Central memory CD4-positive, alpha-beta T cell (primary cell): ENCODE measurements at places on chromosomes 4 and X.

- DNase-seq: no peak
Observed at GRCh38 chr4:11416071-11416766, 12.5 kb downstream of the HS3ST1 start.

- DNase-seq: peak; percentile 73
Observed at GRCh38 chrX:86047174-86047935, at the start of gene CHM. Gene CHM (minus strand): TSS chrX:86047558. CDS start chrX:86047532, 26 bp downstream.

DNA sequence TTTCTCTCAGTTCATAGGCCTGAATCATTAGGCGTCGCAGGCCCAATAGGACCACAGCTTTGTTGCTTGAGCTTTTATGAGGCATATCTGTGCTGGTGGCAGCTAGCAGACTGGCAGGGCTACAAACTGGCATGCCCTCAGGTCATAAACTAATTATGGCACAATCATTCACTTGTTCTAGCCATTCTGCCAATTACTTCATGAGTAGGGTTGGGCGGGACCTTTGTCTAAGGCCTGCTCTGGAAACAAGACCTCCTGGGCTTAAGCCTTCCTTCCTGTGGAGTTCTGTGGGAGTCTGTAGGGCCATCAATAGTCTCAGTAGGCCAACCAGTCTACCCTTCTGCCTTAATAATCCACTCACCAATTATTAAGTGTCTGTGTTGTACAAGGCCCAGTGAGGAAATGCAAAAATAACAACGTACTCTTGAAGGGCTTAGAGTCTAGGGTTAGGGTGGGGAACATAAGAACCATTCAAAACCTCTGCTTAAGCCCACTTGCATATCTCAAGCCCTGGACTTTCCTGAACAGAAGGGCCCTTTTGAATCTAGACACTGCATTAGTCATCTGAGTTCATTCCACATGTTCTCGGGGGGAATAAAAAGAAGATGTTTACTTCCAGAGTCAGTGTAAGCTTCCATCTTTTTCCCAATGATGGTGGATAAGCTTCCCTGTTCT lies 44.5 kb downstream of the SHROOM4 start:
- no peak for DNase-seq

DNA sequence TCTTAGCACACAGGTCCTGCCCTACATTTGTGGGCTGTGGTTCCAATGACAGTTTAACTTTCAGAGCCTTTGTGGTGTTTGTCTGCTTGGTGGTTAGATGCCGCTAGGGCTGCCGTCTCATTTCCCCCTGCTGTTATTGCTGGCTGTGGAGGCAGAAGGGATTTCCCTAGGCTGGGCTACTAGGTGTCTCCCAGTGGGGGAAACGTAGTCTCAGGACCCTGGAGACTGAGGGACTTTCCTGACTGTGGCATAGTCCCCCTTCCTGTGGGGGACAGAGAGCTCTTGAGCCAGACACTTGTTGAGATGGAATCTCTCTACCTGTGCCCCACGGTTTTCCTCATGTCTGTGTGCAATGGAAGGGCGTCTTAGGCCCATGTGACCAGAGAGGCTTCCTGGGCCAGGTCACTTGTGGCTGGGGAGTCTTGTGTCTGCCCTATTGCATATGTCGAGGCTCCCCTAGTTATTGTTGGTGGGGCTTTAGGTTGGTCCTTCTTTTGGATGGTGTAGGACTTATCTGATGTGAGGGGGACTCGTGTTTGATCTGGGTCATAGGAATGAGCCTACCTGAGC lies 68.2 kb downstream of the ARHGAP10 start:
- peak; percentile 78 for DNase-seq

- DNase-seq: no peak
Observed at GRCh38 chr4:135277068-135277979, 1075.7 kb upstream of the PABPC4L start.

- DNase-seq: no peak
Observed at GRCh38 chr4:123569541-123569940, 172.9 kb downstream of the SPRY1 start.

- no peak for DNase-seq
Observed at GRCh38 chrX:44529310-44529709, 13.3 kb downstream of the FUNDC1 start.

- DNase-seq: no peak
Observed at GRCh38 chr4:2251795-2252529, 9.9 kb downstream of the MXD4 start.

- no peak for DNase-seq
Observed at GRCh38 chr4:20253735-20254409, 2.2 kb downstream of the SLIT2 start.

- DNase-seq: no peak
Observed at GRCh38 chr4:115119804-115120352, 6.5 kb upstream of the NDST4 start.

DNA sequence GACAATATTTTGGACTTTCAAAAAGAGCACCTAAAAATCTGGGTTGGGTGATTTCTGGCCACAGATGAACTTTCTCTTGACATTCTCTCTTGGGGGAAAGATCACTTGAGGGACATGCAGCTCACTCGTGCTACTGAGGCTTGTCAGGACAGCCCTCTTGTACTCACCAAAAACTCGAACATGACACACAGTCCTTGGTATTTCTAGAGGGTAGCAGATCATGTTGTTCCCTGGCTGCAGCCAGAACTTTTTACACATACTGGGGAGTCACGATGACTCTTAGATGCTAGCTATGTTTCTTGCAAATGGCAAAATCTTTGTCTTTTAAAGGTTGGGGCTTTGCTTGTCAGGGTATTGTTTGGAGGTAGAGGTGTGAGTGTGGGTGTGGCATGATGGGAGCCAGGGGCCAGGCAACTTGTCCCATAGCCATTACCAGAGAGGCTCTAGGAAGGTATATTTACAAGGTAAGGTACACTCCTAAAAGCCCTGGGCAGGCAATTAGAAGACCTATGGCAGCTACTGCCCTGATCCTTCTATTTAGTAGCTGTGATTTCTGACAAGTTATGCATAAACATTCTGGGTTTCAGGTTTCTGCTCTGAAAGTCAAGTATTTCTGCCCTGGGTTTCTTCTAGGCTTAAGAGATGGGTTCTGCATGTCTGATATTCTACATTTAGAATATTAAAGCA lies 241.7 kb upstream of the TLL1 start:
- no peak for DNase-seq

GRCh38 chr4:13955551-13955950 lies 328.0 kb upstream of the BOD1L1 start:
- DNase-seq: no peak

GRCh38 chr4:7068883-7069282 lies 1.0 kb upstream of the GRPEL1 start:
- no peak for DNase-seq

GRCh38 chrX:134645936-134646543 lies 12.2 kb downstream of the PLAC1 start:
- DNase-seq: no peak

- no peak for DNase-seq
Observed at GRCh38 chrX:129590596-129590995, 50.5 kb downstream of the OCRL start.

DNA sequence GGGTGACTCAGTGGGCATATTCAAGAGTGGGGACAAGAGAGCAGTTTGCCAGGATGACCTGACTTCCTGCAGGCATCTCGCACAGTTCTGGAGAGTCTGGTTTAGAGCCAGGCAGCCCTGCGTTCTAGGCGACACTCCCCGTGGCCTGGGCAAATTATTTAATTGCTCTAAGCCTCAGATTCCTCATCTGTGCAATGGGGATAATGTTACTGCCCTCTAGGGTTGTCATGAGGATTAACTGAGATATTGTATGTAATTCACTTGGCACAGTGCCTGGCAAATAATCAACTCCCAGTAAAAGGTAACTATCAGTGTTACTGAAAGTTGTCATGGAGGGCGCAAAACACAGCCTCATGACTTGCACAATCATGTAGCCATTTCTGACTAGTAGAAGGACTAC lies 48.8 kb upstream of the PITX2 start:
- no peak for DNase-seq

DNA sequence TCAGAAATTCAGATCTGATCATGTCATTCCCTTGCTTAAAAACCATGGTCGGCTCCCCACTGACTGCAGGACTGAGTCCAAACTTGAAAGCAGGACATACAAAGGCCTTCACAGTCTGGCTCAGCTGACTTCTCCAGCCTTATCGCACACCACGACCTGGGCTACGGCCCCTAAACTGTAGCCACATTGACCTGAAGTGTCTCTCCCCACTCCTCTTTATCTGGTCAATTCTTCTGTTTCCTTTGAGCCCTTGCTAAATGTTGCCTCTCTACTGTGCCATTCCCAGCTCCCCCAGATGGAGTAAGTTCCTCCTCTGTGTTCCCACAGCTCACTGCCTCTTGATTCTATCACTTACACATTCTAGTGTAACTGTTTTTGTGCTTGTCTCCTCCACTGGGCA lies 60.5 kb upstream of the CITED1 start:
- DNase-seq: no peak

GRCh38 chr4:86497980-86498862 lies 95.9 kb upstream of the PTPN13 start:
- peak; percentile 9 for DNase-seq

GRCh38 chr4:23934223-23934622 lies 44.4 kb upstream of the PPARGC1A start:
- no peak for DNase-seq
